ENCODE measurements at places on chromosomes 3 and 15.
A peak's percentile ranks its signal among the peaks of the same experiment; 100 is the strongest.

DNA sequence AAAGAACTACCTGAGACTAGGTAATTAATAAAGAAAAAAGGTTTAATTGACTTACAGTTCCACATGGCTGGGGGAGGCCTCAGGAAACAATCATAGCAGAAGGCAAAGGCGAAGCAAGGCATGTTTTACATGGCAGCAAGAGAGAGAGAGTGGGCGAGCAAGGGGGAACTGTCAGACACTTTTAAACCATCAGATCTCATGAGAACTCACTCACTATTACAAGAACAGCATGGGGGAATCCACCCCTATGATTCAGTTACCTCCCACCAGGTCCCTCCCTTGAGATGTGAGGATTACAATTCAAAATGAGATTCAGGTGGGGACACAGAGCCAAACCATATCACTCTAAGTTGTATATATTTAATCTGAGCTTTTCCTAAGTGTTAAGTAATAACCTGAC lies 79.0 kb upstream of the MLF1 start:
- DNase-seq: no peak

DNA sequence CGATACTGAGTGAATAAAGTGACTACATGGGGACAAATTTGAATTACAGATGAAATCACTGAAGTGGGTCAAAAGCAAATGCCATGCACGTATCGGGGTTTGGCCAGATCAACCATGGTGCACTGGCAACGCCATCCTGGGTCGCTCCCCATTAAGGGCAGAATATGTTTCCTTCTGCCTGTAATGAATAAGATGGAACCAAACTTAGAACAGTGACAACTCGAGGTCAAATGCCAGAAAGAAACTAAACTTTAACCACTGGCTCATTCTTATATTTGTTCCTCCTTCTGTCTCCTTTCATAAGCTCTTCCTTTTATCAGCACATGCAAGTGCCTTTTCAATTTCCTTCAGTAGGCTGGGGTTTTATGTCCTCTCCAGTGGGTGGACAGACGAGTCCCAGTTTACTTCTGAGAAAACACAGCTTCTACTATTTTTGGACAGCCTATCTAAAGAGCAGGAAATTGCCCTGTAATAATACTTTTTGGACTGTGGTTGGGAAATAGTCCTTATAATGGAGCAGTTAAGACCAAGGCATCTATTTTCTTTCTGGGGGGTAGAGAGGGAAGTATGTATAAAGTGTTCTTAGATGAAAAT lies 61.4 kb downstream of the WHAMM start:
- no peak for DNase-seq

- peak; percentile 52 for DNase-seq
Observed at GRCh38 chr3:45365060-45365459, 23.3 kb upstream of the LARS2 start.

- peak; percentile 38 for DNase-seq
Observed at GRCh38 chr3:120569222-120570057, 26.7 kb upstream of the NDUFB4 start.

- DNase-seq: no peak
Observed at GRCh38 chr3:195757438-195757770, 36.6 kb downstream of the MUC20 start.

GRCh38 chr15:58467121-58467721 lies 35.4 kb downstream of the LIPC start:
- DNase-seq: no peak

DNA sequence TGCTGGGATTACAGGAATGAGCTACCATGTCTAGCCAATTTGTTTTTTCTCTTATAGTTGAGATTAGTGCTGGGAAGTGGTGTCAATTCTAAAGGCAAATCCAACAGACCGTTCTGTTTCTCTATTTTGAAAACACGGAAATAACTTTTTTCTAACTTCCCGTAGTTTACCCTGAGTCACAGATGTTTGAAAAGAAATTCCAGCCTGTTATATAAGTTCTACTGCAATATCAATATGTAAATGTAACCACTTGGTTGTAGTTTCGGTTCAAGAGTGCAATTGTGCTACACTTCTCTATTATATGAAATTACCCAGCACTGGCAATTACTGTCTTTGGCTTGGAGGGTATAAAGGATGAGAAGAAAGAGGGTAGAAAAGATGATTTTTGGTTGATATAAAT lies 22.3 kb upstream of the GNB4 start:
- no peak for DNase-seq

DNA sequence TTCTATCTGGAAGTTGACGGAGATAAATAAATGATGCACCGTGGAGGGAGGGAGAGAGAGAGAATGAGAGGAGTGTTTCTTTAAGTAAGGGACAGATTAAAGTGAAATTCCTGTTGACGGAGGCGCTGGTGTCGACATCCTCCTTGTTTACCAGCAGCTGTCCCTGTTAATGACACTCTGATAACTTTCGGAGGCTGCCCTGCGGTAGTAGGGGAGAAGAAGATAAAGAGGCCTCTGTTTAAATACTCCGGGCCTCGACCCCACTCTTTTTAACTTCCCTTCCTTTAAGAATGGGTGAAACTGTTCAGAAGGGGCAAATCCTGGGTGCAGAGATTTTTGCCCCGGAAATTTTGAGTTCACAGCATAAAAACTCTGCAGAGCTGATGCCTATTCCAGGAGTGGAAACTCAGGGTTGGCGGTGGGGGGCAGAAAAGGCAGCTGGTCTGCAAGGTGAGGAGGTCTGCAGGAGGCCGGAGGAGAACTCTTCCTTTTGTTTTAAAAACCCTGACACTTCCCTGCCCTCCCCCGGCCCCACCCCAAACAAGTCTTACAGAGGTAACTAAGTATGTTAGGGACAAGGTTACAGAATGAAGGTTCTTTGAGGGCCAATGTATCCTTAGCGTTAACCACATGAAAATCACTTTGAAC lies 276.6 kb upstream of the NR2F2 start:
- DNase-seq: no peak

DNA sequence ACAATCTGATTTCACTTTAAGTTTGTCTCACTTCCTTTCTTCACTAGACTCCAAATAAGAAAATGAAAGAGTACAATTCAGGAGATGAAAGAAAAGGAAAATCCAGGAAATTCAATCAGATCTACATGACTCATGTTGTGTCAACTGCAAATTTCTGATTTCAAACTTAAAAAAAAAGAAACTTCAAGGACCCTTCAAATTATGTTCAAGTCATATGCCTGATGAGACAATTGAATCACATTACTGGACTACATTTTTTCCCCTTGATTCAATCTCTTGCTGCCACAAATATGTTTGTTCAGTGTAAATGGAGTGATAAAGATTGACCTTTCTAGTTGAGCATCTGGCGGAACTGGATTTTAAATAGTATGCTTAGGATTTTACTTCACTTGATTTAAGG lies 37.4 kb downstream of the FRMD5 start:
- peak; percentile 95 for DNase-seq

- DNase-seq: peak; percentile 97
Observed at GRCh38 chr3:184334470-184335158, 2.8 kb upstream of the FAM131A start.

- DNase-seq: no peak
Observed at GRCh38 chr3:13705051-13705450, 156.1 kb downstream of the FBLN2 start.

DNA sequence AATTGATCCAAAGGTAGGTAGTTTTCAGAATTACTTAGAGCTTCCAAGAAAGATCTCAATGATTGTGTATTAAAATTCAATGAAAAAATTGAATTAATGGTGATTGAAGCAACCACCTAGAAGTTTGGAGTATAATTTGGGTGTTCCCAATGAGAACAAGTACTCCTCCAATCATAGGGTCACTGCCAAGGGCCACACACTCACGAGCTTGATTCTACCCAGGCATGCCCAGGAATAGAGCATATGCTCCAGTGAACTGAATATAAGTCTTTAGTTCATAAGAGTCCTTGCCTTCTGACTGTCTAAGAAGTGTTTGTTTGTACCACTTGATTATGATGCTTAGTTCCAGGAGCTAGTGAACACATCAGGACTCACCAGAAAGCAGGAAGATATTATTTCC lies 133.9 kb downstream of the CPNE4 start:
- DNase-seq: no peak

DNA sequence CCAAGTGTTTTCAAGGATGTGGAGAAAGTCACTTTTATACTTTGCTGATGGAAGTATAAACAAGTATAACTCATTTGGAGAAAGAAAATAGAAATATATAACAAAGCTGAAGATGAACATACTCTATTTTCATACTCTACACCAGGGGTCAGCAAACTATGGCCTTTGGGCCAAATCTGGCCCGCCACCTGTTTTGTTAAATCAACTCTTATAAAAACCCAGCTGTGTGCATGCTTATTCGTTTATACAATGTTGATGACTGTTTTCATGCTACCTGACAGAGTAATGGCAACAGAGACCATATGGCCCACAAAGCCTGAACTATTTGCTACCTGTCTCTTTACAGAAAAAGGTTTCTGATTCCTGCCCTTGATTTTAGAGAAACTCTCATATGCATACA lies 124.0 kb downstream of the NR1D2 start:
- peak; percentile 34 for DNase-seq

- DNase-seq: no peak
Observed at GRCh38 chr15:68427963-68428362, 4.0 kb downstream of the ITGA11 start.

- DNase-seq: no peak
Observed at GRCh38 chr3:96449803-96450202, 364.6 kb upstream of the EPHA6 start.

- no peak for DNase-seq
Observed at GRCh38 chr3:10620833-10621082, 115.4 kb upstream of the ATP2B2 start.

- DNase-seq: peak; percentile 74
Observed at GRCh38 chr15:82570721-82571508, 30.7 kb upstream of the RPS17 start.

- DNase-seq: no peak
Observed at GRCh38 chr3:54659347-54659746, 268.5 kb downstream of the LRTM1 start.

- DNase-seq: no peak
Observed at GRCh38 chr3:127108796-127109195, 84.1 kb upstream of the PRR23E start.

DNA sequence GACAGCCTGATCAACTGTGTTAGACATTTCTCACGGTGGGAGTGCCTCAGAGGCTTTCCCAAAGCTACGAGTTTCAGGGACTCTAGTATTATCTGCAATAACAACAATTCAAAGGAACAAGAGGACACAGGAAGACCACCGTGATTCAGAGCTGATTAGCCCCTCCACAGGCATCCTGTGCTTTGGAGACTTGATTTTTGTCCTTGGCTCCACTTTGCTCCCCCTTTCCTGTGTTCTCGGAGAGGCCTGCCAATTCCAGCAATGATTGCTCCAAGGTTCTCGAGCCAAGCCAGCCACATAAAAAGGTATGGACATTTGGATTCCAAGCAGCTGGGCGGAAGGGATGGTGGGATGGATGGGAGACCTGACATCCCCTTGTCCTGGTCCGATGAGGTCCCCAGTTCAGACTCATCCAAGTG lies 14.3 kb downstream of the EHD4 start:
- DNase-seq: no peak

GRCh38 chr3:45489730-45490309 lies 101.4 kb downstream of the LARS2 start:
- peak; percentile 72 for DNase-seq

DNA sequence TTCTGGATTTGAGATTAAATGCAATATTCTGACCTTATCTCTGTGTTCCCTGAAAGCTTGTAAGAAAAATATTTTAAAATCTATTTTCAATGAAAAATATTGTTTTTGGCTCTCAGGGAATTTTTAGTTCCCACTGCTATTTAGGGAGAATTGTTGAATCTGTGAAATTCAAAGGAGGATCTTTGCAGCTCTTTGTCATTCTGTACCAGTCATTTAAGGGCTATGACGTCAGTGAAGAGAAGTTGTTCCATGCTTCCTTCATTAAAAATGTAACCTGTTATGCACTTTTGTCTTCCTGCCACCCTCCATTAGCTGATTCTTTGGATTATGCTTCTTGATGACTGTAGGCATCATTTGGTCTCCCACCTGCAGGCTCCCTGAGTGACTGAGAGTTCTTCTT lies 427.8 kb upstream of the C2CD4B start:
- no peak for DNase-seq

- no peak for DNase-seq
Observed at GRCh38 chr15:40826423-40827075, 2.0 kb downstream of the PPP1R14D start.

GRCh38 chr3:52792961-52793695 lies 1.5 kb upstream of the ITIH3 start:
- no peak for DNase-seq

GRCh38 chr3:52422669-52423068 lies 22.2 kb downstream of the SEMA3G start:
- no peak for DNase-seq

DNA sequence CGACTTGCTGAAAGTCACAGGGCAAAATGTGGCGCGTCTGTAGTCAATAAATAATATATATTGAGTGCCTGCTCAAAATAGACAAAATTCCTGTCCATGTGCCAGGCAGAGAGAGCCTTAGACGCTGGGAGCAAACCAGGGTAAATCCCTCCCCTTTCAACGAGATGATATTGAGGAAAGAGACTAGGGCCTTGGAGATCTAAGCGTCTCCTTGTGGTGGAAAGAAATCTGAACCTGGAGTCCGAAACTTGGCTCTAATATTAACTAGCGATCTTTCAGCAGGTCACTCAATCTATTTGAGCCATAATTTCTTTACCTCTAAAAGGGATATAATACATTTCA lies 348 bp upstream of the DPP8 start:
- no peak for DNase-seq

DNA sequence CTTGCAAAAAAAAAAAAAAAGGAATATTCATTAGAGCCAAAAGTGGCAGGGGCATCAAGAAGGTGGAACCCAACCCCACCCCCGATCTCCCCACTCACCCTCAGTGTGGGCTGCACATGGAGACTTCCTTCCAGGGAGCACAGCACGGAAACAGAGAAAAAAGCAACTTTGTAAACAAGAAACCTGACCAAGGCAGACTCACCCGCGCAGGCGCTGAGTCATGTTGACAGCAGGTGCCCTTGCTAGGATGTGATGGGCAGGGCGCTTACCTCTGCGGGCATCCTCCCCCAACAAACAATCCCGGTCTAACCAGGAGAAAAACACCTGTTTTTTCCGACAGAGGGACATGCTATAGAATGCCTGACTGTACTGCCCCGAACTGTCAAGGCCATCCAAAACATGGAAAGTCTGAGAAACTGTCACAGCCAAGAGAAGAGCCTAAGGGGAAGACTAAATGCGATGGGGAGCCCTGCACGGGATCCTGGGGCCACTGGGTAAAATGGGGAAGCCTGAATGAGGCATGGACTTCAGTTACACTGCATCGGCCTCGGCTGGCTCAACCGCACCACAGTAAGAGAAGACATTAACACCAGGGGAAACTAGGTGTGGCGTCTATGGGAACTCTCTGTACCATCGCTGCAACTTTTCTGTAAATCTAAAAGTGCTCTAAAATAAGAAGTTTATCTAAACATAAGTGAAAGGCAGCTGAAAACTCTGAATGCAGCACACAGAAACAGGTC lies 66.7 kb upstream of the GATA2 start:
- peak; percentile 40 for DNase-seq

DNA sequence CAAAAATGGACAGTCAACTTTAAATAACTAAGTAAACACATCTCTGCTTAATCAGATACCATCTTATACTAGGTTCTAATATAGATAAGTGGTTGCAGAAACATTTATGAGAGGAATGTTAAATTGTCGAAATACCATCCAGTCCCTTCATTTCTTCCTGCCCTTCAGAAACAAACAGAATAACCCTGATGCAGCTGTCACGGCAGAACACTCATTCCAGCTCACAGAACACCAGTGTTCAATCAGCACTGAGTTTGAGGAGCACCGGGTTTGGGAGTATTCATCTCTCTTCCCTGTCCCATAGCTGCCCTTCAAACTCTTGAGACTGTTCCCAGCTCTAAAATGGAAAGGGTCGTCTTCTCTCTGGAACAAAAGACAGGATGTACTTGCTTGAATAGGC lies 61.1 kb upstream of the TSEN2 start:
- DNase-seq: no peak

GRCh38 chr15:71385026-71385425 lies 269.8 kb downstream of the THSD4 start:
- no peak for DNase-seq
